BJ (cell line): ENCODE measurements at places on chromosomes 7 and 10.
A peak's percentile ranks its signal among the peaks of the same experiment; 100 is the strongest.

DNA sequence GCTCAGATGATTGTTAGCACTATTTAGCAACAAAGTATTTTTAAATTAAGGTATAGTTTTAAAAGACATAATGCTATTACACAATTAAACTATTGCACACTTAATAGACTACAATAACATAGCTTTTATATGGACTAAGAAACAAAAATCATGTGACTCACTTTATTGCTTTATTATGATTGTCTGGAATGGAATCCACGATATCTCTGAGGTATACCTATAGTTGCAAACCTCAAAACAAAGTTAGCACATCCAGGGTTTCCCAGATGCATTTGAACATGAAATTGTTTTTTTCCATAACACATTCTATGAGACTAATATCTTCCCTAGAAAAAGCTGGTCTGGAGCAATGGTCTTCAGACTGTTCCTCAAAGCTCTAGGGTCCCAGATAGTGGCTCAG lies 18.3 kb upstream of the RPEL1 start:
- no peak for DNase-seq

DNA sequence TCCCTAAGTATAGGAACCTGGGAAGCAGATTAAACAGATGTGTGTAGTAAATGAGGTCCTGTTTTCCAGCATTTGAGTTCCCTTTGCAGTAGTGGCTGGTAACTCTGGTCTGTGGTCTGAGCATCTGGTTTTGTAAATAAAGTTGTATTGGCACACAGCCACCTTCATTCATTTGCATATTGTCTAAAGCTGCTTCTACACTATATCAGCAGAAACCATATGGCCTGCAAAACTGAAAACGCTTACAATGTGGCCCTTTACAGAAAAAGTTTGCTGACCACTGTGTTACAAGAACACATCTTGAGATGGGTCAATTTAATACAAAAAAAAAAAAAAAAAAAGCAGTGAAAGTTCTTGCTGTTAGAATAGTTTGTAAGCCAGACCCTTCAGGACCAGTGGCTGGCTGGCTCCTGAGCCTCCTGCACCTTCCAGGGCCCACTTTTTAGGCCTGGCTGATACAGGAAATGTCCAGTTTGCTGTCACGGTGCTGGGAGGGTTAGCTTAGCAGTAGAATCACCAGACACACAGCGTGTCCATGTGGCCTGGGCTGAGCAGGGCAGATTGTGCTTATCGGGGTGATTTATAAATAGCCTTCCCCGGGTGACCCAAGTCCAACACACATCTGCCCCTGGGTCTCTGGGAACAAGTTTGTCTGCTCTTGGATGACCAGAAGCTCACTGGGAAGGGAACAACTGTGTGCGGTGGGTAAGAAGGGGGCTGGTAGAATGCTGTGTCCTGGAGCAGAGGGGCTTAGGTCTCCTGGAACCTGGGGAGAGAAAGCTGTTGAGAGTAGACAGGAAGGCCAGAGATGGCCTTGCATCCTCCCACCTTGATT lies 1.4 kb downstream of the C10orf71 start:
- DNase-seq, result no peak

DNA sequence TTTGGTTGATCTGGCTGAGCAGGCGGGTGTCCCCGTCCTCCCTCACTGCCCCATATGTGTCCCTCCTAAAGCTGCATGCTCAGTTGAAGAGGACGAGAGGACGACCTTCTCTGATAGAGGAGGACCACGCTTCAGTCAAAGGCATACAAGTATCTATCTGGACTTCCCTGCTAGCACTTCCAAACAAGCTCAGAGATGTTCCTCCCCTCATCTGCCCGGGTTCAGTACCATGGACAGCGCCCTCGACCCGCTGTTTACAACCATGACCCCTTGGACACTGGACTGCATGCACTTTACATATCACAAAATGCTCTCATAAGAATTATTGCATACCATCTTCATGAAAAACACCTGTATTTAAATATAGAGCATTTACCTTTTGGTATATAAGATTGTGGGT lies 26.9 kb upstream of the TRIM56 start:
- DNase-seq, result no peak

DNA sequence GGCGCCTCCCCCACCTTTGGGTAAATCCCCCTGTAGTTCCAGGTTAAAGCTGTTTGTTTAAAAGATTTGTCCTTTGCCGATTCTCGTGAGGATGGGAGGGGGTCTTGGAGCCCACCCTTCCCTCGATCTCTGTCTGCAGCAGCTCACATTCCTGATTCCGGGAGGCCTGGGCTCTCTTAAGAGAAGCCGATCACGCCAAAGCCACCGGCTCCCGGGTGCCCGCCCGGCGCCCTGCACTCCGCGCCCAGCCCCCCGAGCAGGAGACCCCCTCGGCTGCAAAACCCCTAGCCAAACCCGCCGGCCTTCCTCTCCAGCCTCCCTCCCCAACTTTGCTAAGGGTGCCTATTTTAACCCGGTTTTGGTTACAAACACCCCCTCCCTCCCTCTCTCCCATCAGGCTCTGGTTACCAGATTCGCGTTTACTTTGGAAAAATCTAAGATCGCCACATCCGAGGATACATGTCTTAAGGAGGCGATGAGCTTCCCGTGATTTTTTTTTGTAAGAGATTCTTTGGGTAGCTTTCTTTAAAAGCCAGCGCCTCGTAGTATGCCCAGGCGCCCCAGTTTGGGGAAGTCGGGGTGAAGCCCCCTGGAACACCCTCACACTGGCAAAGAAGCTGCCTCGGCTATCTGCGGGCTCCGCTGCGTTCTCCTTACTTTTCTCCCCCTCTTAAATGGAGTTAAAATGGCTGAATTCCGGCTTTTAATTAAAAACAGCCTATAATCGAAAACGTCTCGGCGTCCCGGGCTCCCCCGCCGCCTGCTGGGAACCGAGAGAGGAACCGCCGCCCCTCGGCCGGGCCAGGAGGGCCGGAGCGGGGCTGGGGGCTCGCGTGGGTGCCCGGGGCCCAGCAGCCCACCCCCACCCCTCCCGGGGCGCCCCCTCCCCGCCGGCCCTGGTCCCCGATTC lies 983 bp downstream of the TNRC18 start:
- no peak for DNase-seq

- no peak for DNase-seq
These were observed 13.0 kb downstream of the AIFM2 start for GRCh38 chr10:70119623-70120022.

- DNase-seq, result no peak
These were observed 55.4 kb downstream of the CALD1 start for GRCh38 chr7:134834689-134835462.

GRCh38 chr10:123642697-123643096 lies 23.5 kb upstream of the GPR26 start:
- DNase-seq, result no peak

DNA sequence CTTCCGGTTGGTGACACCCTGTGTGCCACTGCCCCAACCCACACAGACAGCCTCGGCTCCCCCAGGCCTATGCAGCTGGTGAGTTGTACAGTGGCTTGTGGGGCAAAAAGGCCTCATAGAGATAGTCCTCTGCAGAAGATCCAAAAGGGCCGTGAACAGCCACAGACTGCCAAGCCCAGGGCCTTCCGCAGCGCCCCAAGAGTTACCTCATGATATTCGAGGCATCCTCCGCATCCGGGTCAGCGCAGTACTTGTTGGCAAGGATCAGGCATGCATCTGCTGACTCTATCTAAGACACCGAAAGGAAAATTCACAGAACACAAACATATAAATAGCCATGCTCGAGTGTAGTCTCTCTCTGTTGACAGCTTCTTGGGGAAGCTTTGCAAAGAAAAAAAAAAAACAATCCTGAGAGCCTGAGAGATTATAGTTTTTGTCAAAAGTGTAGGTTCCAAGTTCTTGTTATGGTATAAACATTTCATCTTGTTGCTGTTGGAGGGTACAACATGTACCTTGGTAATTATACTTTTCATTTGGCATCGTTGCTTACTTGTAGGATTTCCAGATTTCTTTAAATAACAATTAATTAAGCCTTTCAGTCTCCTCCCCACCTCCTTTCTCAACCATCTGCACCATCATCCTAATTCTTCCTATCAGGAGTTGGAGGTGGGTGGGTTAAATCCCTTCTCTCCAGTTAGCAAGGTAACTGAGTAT lies 553.0 kb downstream of the KCNMA1 start:
- DNase-seq, result no peak

GRCh38 chr10:69262292-69262751 lies 16.0 kb upstream of the HK1 start:
- DNase-seq, result no peak

- DNase-seq, result no peak
These were observed 120.1 kb upstream of the AGK start for GRCh38 chr7:141431140-141431479.

- DNase-seq, result no peak
These were observed 11.7 kb downstream of the EPHB6 start for GRCh38 chr7:142866361-142867096.

GRCh38 chr10:113425008-113425407 lies 127.8 kb upstream of the HABP2 start:
- no peak for DNase-seq

GRCh38 chr10:93482145-93482834 lies at the start of gene MYOF:
Gene MYOF (minus strand): TSS chr10:93482334. CDS start chr10:93482194, 140 bp downstream.
- peak; percentile 91 for DNase-seq

GRCh38 chr10:79102498-79102874 lies 33.7 kb downstream of the ZMIZ1 start:
- DNase-seq, result no peak

- no peak for DNase-seq
These were observed 31.6 kb upstream of the PRSS37 start for GRCh38 chr7:141872931-141873330.

DNA sequence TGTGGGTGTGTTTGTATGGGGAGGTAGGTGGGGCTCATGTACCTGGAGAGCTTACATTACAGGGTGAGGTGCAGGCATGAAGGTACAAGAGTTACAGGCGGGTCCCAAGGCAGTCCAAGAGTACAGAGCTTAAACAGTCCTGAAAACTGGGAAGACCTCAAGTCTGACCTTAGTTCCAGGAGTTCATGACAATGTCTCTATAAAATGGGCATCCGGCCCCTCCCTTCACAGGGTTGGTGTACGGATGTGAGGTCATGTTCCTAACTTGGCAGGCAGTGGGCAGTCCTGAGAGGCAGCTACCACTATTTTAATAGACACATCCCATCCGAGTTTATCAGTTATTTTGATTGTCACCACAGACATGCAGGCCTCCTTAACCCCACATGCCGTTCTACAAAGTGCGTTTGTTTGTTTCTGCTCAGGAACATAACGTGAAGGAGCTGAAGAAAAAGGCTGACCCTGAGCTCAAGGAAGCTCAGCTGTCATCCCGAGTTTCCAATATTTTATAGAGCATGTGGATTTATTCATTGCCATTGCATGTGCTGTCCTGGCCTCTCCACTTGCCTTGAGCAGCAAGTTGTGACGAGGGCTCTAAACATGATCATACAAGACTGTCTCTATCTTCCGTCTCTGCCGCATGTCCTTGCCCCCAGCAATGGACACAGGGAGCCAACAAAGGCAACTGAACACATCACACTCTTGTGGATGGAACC lies 647.5 kb upstream of the IGFBP3 start:
- DNase-seq, result no peak

DNA sequence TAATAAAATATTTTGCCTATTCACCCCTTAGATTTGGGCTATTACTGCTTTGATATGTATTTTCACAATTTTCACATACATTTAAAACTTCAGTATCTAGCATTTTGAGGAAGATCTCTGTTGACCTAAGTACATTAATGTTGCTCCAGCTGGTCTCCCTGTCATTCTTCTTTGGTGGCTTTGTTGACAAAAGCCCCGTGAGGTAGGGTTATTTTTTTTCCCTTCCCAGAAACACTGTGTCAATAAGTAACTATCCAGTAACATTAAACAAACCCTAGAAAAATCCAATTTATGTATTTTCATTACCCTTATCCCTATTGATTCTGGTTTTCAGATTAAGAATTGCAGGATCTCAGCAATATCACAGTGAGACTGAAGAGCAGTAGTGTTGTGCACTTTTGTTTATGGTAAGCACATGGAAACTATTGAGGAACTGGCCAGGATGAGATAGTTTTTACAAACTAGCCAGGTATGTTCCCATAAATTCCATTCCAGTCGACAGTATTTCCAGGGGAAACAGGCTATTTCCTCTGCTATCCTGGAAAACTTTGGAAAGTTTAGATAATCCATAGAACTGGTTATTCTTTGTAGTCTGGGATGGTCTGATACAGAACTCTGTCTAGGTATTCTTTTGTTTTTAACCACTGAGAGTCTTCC lies 198.2 kb downstream of the PON1 start:
- no peak for DNase-seq

DNA sequence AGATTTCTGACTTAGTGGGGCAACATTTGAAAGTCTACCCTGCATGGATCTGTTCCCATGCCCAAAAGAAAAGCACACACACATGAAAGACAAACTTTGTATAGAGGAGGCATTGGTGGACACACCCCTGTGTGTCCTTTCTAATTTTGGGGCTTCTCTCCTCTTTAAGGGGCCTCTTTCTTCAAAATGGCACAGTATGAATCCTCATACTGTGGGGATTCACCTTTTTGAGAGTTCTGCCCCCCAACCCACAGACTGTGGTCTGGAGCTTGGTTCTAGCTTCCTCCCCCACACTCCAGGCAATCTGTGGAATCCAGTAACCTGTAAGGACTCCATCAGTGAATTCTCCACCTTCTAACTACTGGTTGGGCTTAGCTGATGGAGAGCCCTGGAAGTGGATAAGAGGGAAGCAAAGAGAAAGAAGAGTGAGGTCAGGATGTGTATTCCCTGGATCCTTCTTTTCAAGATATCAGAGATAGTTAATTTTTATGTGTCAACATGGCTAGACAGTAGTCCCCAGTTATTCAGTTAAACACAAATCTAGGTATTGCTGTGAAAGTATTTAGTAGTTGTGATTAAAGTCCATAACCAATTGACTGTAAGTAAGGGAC lies 32.4 kb upstream of the CDK6 start:
- no peak for DNase-seq

DNA sequence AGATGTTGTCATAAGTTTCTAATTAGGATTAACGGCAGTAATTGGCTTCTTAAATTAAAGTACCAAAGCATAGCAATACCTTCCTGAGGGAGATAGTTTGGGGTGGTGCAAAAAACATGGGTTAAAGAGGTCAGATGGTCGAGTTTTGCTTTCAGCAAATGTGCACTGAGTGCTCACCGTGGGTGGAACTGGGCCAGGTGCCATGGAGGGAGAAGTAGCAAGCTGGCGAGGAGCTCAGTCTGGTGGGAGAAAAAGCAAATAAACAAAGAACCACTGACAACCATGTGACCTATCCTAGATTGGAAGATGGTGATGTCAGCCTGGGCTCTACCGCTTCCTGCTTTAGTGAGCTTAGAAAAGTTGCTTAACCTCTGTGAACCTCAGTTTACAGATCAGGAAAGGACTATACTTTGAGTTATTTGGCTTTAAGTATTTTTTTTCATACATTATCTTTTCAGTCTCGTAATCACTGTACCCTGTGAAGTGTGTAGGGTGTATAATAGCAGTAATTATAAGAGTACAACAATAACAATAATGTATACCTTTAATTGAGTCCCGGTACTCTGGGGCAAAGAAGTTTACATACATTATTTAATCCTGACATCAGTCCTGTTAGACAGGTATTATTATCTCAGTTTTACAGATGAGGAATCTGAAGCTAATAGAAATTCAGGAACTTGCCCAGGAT lies 69.0 kb upstream of the PDCD4 start:
- peak; percentile 57 for DNase-seq
